ENCODE measurements at places on chromosomes 2 and 18.

GRCh38 chr2:100755441-100755840 is 64.5 kb upstream of the NPAS2 start:
- no peak for DNase-seq

- no peak for DNase-seq
Observed at GRCh38 chr2:9030190-9030589, 26.7 kb upstream of the MBOAT2 start.

GRCh38 chr2:133579274-133579673 is 11.0 kb upstream of the NCKAP5 start:
- DNase-seq = no peak

- DNase-seq = no peak
Observed at GRCh38 chr2:3608373-3609278, 13.7 kb downstream of the COLEC11 start.

GRCh38 chr2:168233726-168234406 is 13.5 kb downstream of the STK39 start:
- DNase-seq = no peak

- no peak for DNase-seq
Observed at GRCh38 chr2:40244675-40245074, 207.2 kb downstream of the SLC8A1 start.

DNA sequence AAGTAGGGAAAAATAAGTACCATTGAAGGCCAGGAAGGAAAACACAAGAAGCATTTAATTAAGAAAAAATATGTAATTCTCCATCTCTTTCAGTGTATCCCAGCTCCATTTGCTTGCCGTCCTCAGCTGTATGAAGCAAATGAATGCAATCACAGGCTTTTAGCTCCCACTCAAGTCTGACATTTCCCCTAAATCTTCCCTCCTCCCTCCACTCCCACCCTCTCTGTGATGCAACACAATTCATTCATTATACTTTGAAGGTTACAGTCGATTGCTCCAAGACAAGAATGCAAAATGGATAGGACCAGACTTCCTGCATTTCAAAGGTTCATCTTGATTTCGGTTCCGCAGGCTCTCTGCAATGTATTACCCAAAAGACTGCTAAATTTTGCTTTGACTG is 172.7 kb upstream of the SERPINE2 start:
- no peak for DNase-seq
